ENCODE measurements at places on chromosomes 12 and 14.
A peak's percentile ranks its signal among the peaks of the same experiment; 100 is the strongest.

DNA sequence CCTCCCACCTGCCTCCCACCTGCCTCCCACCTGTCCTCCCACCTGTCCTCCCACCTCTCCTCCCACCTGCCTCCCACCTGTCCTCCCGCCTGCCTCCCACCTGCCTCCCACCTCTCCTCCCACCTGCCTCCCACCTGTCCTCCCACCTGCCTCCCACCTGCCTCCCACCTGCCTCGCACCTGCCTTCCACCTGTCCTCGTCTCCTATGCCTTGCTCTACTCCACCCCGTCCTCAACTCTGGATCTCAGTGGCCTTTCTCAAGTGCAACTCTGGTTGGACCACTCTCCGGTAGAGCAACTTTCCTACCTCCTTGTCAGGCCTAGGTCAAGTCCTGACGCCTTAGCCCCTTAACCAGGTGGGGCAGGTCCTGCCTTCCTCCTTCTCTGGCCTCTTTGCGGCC, 29.3 kb upstream of the PEX5 start:
- no peak for DNase-seq

- DNase-seq: no peak
These were observed 2.8 kb upstream of the MARK3 start for GRCh38 chr14:103382376-103382775.

DNA sequence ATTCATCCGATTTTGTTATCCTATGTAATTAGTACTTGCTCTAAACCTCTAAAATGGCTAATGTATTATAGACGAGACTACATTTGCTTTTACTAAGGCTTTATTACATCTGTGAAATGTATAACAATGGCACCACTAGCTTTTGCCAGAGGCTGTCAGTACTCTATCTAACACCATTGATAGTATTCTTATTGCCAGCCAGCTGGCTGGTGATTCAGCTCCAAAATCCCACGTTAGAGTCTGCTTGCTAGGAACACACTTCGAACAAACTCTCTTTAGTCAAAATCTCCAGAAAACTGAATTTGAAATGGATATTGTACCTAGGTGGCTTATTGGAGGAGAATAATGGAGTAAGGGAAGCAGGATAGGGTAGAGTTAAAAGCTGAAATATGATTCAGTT, 839.2 kb downstream of the SLC6A15 start:
- DNase-seq: no peak

DNA sequence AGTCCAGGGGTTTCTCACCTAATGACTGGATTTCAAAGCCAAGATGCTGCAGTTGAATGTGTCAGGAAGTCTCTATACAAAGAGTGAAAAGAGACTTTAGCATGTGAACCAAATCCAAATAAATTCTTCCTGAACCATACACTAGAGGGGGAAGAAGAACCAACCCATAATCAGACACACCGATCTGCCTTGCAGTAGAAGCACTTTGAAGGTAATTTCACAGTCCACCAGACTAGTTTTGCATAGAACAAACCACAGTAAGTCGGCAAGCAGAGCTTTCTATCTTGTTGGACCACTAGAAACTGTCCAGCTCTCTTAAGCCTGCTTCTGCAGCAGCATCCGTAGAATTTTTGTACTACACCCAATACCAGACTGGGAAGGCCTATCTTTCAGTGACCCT, 39.3 kb downstream of the FIGNL2 start:
- no peak for DNase-seq

- no peak for DNase-seq
These were observed 925.4 kb downstream of the GALC start for GRCh38 chr14:87067591-87067990.

DNA sequence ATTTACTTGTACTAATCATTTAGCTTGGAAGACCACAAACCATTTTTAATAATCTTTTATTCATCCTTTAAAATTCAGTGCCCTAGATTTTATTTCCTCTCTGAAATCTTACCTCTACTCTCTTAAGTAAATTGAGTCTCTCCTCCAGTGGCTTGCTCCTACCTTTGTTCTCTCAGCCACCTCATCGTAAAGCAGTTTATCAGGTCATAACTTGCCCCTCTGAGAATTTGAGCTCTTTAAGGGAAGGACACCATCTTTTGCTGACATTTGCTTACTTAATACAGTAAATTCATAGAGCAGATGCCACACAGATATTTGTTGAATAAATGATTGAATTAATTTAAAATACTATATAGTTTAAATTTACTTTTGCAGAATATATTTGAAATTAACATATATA, 794.3 kb downstream of the C12orf50 start:
- DNase-seq: no peak

DNA sequence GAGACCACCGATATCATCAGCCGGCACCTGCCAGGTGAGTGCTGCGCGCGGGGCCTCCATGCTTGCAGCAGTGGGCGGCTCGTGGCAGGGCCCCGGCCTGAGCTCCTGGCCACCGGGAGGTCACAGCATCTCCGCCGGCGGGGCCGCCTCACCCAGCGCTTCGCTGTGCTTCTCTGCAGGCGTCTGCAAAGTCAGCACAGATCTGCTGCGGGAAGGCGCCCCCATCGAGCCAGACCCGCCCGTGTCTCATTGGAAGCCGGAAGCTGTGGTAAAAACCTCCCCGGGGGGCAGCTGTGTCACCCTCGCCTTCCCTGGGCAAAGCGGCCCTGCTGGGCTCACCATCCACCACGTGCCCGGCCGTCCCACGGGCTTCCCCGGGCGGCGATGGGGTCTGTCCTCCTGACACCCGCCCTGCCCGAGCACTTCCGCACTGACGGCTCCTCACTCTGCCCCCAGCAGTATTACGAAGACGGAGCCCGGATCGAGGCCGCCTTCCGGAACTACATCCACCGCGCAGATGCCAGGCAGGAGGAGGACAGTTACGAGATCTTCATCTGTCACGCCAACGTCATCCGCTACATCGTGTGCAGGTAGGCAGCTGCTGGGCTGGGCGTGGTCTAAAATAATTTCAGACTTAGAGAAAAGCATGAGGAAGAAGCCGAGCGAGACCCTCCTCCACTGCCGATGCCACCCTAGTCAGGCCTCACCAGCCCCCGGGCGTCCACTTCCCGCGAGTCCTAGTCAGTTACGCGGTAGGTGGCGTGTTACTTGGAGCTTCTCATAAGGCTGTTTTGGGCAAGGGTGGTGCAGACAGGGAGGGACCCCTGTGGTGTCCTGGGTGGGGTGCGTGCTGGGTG, 7.1 kb downstream of the PGAM5 start:
- DNase-seq: no peak

DNA sequence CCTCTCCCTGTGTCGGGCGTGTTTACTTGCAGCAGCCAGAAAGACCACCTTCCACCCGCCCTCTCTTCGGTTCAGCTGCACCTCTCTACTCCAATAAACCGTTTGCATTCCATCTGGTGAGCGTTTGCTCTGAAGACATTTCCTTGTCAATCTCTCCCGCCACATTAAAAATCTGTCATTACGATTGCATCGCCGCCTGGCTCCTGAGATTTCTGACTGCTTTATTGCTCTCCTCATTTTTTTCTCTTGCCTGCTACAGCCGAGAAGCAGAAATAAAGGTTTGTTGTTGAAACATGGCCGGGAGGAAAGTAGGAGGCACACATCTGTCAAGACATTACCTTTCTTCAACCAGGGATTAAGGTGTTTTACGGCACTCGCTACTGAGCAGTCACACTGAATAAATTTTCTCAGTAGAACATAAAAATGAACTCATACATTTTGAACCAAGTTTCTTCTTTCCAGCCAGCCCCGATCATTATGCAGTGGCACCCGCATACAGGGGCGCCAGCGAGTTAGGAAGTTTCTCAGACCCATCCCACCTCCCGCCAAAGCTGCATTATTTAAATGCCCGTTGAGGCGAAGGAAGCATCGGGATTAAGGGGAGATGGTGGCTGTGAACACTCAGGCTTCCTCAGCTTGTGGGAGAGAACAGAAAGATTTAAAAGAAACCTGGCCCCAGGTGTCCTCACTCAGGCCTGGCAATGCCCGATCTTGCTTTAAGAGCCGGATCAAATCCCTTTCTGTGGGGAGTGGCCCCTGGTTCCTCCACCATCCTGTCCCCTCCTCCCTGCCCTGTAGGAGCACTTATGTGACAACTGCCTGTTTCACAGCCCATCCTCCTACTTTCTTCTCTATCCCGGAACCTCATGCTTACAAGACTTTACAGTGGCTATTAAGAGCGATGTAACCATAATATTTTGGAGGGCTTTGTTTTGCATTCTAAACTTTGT, 1108.9 kb downstream of the BCL11B start:
- DNase-seq: no peak

GRCh38 chr12:10554756-10555481, 49.2 kb downstream of the EIF2S3B start:
- DNase-seq: no peak

GRCh38 chr14:56854325-56854724, 44.0 kb upstream of the OTX2 start:
- no peak for DNase-seq

DNA sequence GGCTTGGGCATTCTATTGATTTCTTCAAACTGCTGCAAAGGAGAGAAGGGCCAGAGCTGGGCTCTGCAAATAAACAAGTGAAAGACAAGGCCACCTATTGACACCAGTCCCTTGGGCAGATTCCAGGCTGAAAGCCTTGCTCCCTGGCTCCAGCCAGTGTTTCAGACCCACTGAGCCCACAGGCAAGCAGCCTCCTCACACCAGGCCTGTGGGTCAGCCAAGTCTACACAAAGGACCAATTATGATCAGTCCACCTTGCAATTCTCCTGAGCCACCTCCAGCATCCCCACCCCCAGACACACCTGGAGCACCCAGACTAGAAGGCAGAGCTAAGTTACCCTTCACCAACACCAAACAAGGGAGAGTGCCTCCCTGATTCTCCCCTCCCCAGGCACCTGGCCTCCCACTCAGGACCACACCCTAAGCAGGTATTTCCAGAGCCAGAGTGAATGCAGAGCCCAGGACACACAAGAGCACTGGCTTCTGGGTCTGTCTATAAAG, 13.8 kb downstream of the ACTN1 start:
- no peak for DNase-seq

DNA sequence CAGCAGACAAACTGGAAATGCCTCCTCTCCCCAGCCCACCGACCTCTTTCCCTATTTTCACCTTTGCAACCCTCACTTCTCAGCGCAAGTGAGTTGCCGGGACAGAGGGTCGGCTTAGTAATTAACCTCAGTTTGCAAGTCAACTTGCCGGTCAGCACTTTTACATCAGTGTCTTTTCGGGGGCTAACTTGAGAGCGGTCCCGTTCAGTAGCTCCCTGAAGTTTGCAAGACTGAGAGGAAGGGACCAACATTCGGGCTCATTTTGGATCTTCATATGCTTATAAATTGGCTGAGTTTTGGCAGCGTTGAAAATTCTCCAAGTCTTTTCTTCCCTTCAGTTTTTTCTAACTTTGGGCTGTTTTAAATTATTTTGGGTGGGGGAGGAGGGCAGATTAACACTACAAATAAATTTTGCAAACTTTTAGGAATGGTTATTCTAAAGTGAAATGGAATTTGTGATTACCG, 846 bp downstream of the BRMS1L start:
- DNase-seq: no peak

DNA sequence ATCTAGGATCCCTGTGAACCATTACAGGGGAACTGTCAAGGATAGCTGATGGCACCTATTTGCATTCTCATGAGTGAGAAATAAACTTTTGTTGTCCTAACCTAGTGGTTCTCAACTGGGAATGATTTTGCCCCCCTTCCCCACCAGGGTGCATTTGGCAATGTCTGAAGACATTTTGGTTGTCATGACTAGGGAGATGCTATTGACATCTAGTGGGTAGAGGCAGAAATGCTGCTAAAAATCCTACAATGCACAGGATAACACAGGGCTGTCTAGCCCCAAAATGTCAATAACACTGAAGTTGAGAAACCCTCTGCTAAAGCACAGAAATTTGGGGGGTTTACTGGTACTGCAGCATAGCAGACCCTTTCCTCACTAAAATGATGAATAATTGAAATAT, 140.9 kb upstream of the SRRM4 start:
- DNase-seq: no peak

DNA sequence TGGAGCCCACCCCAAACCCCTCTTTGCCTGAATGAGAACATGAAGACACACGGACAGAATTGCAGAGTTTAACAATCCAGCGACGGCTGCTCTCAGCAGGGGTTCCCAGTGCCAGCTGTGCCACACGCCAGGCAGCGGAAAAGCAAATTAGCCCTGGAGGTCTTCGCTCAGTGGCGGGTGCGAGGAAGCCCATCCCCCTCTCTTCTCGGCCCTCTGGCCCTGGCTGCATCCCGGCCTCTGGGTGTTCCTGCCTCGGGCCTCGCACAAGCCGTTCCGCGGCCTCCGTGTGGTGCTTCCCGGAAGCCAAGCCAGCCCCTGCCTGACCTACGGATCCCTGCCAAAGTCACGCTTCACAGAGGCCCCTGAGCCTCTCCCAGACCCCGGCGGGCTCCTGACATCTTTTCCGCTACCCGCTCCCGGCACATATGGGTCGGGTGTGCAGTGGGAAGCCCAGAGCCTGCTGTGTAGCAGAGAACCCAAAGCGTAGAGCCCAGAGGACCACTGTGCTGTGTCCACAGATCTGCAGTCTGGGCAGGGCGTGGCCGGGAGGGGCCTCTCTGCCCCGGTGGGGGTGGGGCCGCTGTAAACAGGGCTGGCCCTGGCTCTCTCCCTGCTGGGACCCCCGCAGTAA, 70.7 kb upstream of the GALNT9 start:
- peak; percentile 55 for DNase-seq

DNA sequence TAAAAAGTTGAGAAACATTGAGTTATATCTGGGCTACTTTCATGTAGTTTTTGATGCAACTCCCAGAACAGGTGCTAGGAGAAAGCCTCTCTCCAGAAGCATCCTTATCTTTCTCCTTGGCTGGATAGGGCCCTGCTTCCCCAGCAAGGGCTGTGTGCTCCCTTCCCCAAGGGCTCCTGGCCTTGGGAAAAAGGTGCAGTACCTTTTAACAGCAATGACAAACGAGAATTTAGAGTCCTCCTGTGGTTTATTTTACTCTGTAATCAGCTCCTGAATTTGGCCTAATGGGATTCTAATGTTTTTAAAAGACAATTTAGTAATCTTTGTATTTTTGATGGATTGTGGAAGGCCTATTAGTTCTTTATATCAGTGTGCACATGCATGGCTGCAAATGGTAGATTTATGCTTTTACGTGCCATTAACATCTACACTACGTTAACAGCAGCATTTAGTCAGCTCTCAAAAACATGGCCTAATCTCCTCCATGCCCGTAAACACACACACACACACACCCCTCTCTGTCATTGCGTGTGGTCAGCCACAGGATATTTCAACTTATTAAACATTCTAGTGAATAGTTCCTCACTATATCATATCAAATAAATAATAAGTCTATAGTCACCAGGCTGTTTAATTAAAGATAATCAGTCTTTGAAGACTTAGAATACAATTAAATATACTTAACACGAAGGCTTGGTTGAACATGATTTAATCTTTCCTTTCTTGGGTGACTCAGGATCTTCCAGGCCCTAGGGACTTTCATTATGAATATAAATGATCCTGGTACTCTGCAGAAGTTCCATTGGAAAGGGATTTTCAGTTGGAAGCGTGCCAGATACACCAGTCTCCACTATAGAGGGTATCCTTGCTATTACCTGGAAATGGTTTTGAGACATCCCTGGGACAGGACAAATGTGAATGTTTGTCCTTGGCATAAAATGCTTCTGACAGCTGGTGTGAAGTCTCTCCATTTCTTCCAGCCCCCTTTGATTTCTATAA, 181.4 kb upstream of the PWP1 start:
- DNase-seq: no peak

- DNase-seq: no peak
These were observed 2.1 kb downstream of the WNK1 start for GRCh38 chr12:754473-754820.

Data from activated effector memory CD4-positive, alpha-beta T cell treated with anti-CD3 and anti-CD28 coated beads, Interleukin-2, amount 50 U/mL, for 16 hours (primary cell).